Caco-2 (cell line): ENCODE measurements at places on chromosomes 16 and 17. TPM values are rescaled to one million over a fixed set of nuclear protein-coding genes. Genes with fewer than 3 reads are reported as not detected.

The AURKB gene
- 82.8 and 89.4 TPM in 2 replicates for total RNA-seq

The WNT3 gene
- total RNA-seq: 8.7 and 8.8 TPM in 2 replicates

The MYH13 gene
- total RNA-seq: not detected in 2 replicates

The KIFC3 gene
- 103 and 108 TPM in 2 replicates for total RNA-seq

The CTF1 gene
- 1.8 and 2.4 TPM in 2 replicates for total RNA-seq

The TTLL6 gene
- 0.16 and 0.81 TPM in 2 replicates for total RNA-seq

The ZNF598 gene
- 43.7 and 50.4 TPM in 2 replicates for total RNA-seq

The SLC5A2 gene
- 2.8 and 3.0 TPM in 2 replicates for total RNA-seq

The GRIN2A gene
- 0.30 and 0.54 TPM in 2 replicates for total RNA-seq

The KRT31 gene
- not detected in 2 replicates for total RNA-seq

The CCL7 gene
- total RNA-seq: not detected in 2 replicates

The CRYBA1 gene
- not detected in 2 replicates for total RNA-seq

GRCh38 chr16:55189224-55189623 is 134.8 kb upstream of the IRX6 start:
- H3K4me1 ChIP-seq: peaks cover 2% of the 10 kb centered on the region; the same call in 1 of the 2 replicates
- no peaks in the 10 kb centered on the region for H3K27me3 ChIP-seq
- no peaks in the 10 kb centered on the region for H3K36me3 ChIP-seq
- H3K4me3 ChIP-seq: no peak overlapping the region

- H3K4me1 ChIP-seq: no peaks in the 10 kb centered on the region
- no peak overlapping the region for H3K4me3 ChIP-seq
- H3K27me3 ChIP-seq: no peaks in the 10 kb centered on the region
- DNase-seq: peak; percentile 53
- H3K27ac ChIP-seq: no peak overlapping the region
Measured at GRCh38 chr16:9134739-9135138, 43.3 kb downstream of the HAPSTR1 start.

GRCh38 chr17:16351831-16352230 is 1.4 kb downstream of the CENPV start:
- peaks cover 7% of the 10 kb centered on the region; the same call in 1 of the 2 replicates for H3K4me1 ChIP-seq
- peak overlapping the region; percentile 88 for H3K27ac ChIP-seq
- no peaks in the 10 kb centered on the region for H3K27me3 ChIP-seq
- peak overlapping the region; percentile 55 for H3K4me3 ChIP-seq
- no peak for DNase-seq

- H3K36me3 ChIP-seq: no peaks in the 10 kb centered on the region
- H3K27ac ChIP-seq: no peak overlapping the region
- DNase-seq: no peak
- H3K4me1 ChIP-seq: no peaks in the 10 kb centered on the region
- no peaks in the 10 kb centered on the region for H3K27me3 ChIP-seq
- H3K4me3 ChIP-seq: no peak overlapping the region
Measured at GRCh38 chr16:26905336-26905735, 161.4 kb upstream of the C16orf82 start.

DNA sequence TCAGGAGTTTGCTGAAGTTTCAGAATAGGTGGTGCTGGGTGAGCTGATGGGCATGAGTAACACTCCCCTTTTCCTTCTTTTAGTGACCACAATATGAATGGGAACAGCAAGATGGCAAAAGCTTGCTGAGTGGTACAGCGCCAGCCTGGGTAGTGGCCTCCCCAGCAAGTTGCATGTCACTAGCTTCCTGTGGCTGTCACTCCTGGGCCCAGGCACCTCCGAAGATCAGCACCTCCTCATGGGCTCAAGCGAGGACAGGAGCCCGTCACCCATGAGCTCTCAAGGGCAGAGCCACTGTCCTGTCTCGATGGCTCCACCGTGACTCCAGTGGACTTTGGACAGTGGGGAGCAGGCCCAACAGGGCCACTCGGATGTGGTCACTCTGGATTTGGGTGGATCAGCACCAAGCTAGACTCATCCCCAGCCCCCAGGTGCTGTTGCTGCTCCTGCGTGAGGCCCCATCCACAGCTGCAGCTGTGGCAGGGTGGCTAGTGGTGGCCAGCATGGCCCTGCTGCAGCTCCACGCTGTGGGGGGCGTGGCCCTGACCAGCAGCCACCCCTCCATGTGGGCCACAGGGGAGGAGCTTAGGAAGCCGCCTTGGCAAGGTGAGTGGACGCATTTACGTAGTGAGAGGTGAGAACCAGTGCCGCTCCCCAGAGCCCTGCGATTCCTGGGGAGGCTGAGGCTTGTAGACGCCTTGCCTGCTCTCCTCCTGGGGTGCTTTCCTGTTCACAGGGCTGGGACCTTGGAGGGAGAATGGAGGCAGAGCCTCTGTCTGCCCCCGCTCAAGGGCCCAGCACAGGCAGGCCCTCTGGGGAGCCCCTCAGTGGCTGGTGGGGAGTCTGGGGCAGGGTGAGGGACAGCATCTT is 13.6 kb upstream of the DNASE1 start:
- no peak overlapping the region for H3K4me3 ChIP-seq
- no peak overlapping the region for H3K27ac ChIP-seq
- H3K4me1 ChIP-seq: peaks cover 32% of the 10 kb centered on the region
- H3K36me3 ChIP-seq: no peaks in the 10 kb centered on the region
- DNase-seq: no peak

DNA sequence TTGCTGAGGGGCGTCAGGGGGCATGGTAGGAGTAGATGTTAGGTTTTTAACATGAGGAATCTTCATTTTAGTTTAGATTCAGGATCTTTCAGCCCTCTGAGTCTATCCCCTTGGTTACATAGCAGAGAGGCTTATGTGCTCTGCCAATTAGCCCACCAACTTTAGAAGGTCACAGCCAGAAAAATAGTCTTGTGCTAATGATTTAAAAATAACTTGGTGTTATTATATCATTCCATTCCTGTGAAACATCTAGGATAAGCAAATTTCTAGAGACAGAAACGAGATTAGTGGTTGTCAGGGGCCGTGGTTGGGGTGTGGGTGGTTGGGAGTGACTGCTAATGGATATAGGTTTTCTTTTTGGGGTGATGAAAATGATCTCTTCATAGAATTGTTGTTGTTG is 183.7 kb downstream of the SNX29 start:
- no peak overlapping the region for H3K27ac ChIP-seq
- no peak for DNase-seq
- no peaks in the 10 kb centered on the region for H3K4me1 ChIP-seq
- H3K27me3 ChIP-seq: no peaks in the 10 kb centered on the region
- H3K4me3 ChIP-seq: no peak overlapping the region

DNA sequence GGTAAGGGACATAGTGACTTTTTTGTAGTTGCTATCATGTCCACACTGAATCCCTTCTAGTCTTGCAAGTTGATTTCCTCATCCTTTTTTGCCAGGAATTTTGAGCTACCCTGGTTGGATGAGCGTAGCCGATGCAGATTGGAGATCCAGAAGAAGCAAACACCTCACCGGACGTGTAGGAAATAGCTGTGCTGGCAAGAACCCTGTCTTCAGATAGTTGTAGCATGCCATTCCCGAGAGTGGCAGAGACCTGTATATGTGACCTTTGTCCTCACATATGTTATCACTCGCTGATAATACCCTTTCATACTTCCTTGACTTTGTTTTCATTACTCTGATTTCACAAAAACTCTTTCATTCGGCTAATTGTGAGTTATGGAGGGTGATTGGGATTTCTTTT is 6.2 kb upstream of the CASC3 start:
- H3K27me3 ChIP-seq: no peaks in the 10 kb centered on the region
- no peak for DNase-seq
- no peak overlapping the region for H3K4me3 ChIP-seq
- H3K4me1 ChIP-seq: peaks cover 17% of the 10 kb centered on the region
- H3K27ac ChIP-seq: peak overlapping the region; percentile 45

GRCh38 chr17:69814031-69814430 is 261.0 kb upstream of the KCNJ16 start:
- no peak overlapping the region for H3K27ac ChIP-seq
- no peaks in the 10 kb centered on the region for H3K27me3 ChIP-seq
- H3K36me3 ChIP-seq: no peaks in the 10 kb centered on the region
- H3K4me3 ChIP-seq: no peak overlapping the region
- H3K4me1 ChIP-seq: no peaks in the 10 kb centered on the region

GRCh38 chr16:28984091-28984490 is 761 bp upstream of the LAT start:
- no peaks in the 10 kb centered on the region for H3K4me1 ChIP-seq
- no peak overlapping the region for H3K4me3 ChIP-seq
- no peak for DNase-seq
- H3K27ac ChIP-seq: no peak overlapping the region
- peaks cover 1% of the 10 kb centered on the region for H3K36me3 ChIP-seq
- H3K27me3 ChIP-seq: no peaks in the 10 kb centered on the region

DNA sequence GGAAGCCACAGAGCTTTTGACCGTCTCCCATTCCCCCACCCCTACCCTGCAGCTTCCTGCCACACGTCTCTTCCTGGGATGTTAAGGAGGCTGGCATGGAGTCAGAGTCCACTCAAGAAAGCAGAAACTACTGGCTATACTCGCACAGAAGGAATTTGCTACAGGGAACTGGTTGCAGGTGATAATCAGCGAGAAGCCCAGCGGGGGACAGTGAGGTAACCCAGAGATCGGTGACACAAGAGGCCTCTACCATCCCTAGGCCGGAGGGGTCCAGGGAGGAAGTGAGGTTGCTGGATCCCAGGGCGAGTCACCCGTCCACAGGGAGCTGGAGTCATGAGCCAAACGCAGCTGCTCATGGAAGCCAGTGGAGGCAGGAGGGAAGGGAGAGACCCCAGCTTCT is 93.7 kb downstream of the SDK2 start:
- peaks cover 3% of the 10 kb centered on the region for H3K27me3 ChIP-seq
- DNase-seq: no peak
- H3K27ac ChIP-seq: no peak overlapping the region
- H3K4me3 ChIP-seq: no peak overlapping the region

DNA sequence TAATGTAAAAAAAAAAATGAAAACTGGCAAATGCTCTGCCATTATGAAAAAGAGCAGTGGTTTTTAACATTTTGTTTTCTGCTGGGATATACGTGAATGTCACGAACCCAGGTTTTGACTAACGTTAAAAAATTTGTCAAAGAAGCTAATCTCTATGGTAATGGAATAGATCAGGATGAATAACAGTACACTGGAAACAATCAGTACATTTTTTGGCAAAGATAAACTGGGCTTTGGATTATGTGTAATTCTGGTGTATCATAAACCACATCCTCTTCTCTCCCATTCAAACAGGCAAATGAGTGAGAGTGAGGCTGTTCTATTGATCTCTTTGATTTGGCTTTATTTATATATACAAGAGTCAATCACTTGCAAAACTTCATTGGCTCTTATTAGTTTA is 207.0 kb upstream of the IRX3 start:
- H3K27me3 ChIP-seq: no peaks in the 10 kb centered on the region
- H3K27ac ChIP-seq: no peak overlapping the region
- H3K36me3 ChIP-seq: no peaks in the 10 kb centered on the region
- no peak overlapping the region for H3K4me3 ChIP-seq
- DNase-seq: no peak

DNA sequence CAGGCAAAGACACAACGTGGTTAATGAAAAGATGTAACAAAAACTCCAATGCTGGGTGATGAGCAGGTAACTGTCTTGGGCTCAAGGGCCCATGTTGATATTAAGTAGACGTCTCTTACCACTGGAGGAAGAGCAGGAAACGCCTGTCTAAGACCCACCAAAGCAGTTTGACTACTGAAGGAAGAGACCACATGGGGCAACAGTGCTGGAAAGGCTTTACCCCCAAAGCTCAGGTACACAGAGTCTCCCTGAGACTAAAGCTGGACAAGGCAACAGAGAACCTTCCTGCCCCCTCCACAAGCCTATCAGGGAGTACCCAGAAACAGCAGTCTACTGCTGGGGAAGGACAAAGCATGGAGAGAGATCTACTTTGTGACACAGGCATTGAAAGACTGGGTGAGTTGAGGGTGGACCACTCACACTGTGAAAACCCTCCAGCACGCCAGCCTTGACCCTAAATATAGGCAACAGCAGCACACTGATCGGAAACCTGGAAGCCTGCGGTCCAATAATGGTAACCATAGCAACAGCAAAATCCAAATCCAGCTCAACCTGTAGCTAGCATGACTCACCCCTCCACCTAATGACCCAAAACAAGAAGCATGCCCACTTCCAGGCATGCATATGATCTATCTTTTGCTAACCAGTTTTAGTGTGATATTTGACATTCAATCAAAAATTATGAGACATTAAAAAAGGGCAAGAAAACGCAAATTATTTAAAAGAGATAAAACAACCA is 270.5 kb upstream of the SDK2 start:
- H3K4me3 ChIP-seq: no peak overlapping the region
- DNase-seq: no peak
- H3K27me3 ChIP-seq: no peaks in the 10 kb centered on the region
- H3K27ac ChIP-seq: no peak overlapping the region
- H3K4me1 ChIP-seq: no peaks in the 10 kb centered on the region
- no peaks in the 10 kb centered on the region for H3K36me3 ChIP-seq

GRCh38 chr16:63315229-63315628 is 1279.0 kb upstream of the CDH8 start:
- no peak overlapping the region for H3K4me3 ChIP-seq
- H3K4me1 ChIP-seq: no peaks in the 10 kb centered on the region; the same call in 1 of the 2 replicates
- no peak overlapping the region for H3K27ac ChIP-seq
- no peaks in the 10 kb centered on the region for H3K27me3 ChIP-seq

- DNase-seq: no peak
- no peaks in the 10 kb centered on the region for H3K36me3 ChIP-seq
- H3K27ac ChIP-seq: no peak overlapping the region
- H3K4me3 ChIP-seq: no peak overlapping the region
- H3K4me1 ChIP-seq: peaks cover 15% of the 10 kb centered on the region
Measured at GRCh38 chr16:65509172-65509571, 387.3 kb upstream of the CDH11 start.

DNA sequence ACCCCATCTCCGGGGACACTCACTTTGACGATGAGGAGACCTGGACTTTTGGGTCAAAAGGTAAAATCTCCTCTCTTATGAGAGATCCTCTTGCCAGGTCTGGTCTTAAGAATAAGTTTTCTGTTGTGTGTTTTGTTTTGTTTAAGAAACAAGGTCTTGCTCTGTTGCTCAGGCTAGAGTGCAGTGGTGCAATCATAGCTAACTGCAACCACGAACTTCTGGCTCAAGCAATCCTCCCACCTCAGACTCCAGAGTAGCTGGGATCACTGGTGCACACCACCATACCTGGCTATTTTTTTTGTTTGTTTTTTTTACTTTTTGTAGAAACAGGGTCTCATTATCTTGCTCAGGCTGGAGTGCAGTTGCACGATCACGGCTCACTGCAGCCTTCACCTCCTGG is 4.1 kb downstream of the MMP25 start:
- H3K4me1 ChIP-seq: no peaks in the 10 kb centered on the region
- DNase-seq: no peak
- no peaks in the 10 kb centered on the region for H3K27me3 ChIP-seq
- no peak overlapping the region for H3K27ac ChIP-seq
- no peaks in the 10 kb centered on the region for H3K36me3 ChIP-seq

- H3K4me3 ChIP-seq: no peak overlapping the region
- no peak overlapping the region for H3K27ac ChIP-seq
- H3K27me3 ChIP-seq: no peaks in the 10 kb centered on the region
- H3K36me3 ChIP-seq: no peaks in the 10 kb centered on the region
- no peak for DNase-seq
Measured at GRCh38 chr16:88760424-88761142, 24.4 kb downstream of the PIEZO1 start.
